ENCODE measurements at places on chromosomes 12 and 14.

- no peak for DNase-seq
These were observed 782.5 kb downstream of the TMEM121 start for GRCh38 chr14:106308839-106309389.

- no peak for DNase-seq
These were observed 45.9 kb upstream of the CTDSP2 start for GRCh38 chr12:57892232-57892972.

DNA sequence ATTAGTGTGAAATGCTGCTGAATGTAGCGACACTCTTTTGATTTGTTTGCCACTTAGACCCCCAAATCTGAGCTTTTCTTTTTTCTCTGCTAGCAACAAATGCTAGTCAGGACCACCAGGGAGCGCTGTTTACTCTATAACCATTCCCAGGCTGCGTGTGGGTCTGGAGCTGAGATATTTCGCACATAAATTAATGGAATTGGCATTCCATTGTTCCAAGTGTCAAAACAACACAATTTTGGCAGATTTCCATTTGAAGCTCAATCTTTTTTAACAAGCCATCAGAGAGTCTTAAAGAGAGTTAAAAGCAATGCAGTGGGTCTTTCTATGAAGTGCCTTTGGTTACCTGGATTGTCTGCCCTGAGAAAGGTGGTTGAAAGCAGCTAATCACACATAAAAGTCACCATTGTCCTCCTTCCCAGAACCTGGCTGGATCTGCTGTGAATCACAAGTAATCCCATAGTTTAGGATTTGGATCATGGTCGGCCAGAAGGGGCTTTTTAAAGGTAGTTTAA lies 7.4 kb upstream of the TMEM132C start:
- DNase-seq: peak; percentile 84

- DNase-seq: no peak
These were observed 48.6 kb downstream of the PCNX1 start for GRCh38 chr14:70955543-70956480.

DNA sequence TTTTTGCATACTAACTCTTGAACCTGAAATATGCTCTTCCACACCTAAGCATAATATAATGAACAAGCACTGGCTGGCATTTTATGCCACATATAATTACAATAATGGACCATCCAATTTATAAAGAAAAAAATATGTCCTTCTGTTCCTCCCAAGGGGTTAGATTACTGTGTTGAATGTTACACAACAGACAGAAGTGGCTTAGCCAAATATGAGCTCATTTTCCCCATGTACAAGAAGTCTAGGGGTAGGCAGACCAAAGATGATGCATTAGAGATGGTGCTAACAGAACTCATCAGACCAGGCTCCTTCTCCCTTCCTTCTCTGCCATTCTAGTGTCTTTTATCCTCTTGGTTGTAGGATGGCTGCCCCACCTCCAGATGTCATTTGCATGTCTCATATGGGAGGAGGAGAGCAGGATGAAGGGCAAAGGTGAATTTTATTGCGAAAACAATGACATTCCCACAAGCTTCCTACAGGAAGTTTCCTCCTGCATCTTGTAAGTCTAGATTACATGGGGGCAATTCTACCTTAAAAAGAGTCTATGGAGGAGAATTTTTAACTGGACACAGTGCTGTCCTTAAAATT lies 43.9 kb upstream of the SLC2A13 start:
- DNase-seq: no peak
